ENCODE measurements at places on chromosomes 12 and 14.

DNA sequence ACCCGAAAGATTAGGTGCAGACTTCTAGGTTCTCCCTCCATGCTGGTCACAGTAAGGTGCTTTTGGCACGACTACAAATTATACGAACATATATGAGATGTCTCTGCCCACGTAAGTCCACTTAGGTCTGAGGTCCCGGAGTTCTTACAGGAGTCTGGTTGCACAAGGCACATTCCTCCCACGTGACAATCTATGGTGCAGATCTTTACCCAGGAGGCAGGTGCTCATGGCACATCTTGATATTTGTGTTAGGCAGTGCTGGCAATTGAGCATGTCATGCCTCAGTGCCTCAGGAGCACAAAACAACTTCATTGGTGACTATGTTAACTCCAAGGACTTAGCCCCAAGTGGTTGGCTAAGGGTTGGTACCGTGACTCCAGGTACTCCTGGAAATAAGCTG, 92.0 kb upstream of the AMN1 start:
- no peak for DNase-seq

GRCh38 chr12:48446161-48446776, 26.1 kb upstream of the ANP32D start:
- no peak for DNase-seq

DNA sequence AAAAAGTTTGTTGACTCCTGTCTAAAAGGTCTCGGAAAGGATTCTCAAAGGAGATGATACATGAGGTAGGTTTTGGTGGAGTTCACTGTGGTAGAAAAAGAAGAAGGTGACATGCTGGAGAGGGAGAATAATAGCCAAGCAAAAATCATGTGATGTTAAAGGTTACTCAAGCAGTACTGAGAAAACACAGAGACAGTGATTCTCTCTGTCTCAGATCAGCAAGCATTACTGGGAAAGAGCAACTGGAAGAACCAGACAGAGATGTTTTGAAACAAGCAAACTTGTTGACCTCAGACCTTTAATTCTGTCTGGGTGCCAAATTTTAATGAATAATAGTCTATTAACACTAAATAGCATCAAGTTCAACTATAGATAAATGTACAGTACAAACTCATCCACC, 183.5 kb upstream of the PLEKHG7 start:
- DNase-seq: no peak

- DNase-seq: no peak
Measured at GRCh38 chr12:62738105-62738504, 196.8 kb downstream of the PPM1H start.

DNA sequence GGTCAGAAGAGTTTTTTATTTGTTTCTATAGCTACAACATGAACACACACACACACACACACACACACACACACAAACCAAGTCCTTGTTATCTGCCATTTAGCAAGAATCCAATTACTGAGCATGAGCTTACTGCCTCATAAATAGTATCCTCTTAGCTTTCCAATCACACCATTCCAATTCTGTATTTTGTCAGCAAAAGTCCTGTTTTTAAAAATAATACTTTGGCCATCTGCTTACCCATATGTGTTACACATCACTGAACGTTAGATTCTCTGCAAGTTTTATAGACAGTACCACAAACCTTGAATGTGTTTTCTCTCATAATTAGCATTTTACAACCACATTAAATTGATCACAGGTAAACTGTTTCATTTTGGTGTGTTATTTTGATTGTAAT, 1905.4 kb upstream of the FLRT2 start:
- DNase-seq: no peak

DNA sequence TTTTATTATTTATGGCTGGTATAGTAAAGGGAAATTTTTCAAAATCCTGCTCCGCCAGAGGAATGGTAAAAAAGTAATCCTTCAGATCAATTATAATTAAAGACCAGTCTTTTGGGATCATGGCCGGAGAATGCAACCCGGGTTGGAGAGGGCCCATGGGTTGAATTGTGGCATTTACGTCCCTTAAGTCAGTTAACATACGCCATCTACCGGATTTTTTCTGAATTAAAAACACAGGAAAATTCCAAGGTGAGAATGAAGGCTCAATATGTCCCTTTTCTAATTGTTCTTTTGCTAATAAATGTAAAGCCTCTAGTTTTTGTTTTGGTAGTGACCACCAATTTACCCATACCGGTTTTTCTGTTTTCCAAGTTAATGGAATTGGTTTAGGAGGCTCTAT, 602.8 kb downstream of the ALG10 start:
- no peak for DNase-seq

DNA sequence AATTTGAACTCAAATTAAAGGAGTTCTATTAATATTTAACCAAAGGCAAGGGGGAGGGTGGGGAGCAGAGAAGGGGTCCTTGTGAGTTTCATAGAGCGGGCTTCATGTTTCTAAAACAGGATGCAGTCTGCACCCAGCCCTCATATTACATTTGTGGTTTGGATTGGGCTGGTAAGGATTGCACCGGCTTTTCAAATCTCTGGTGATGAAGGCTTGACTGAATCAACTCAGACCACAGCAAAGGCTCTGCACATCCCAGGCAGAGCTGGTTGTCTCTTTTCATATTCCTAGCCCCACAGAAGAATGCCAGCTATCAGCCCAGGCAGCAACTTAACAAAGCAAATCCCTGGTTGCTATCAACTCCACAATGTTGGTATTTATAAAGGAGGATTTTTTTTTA, 1221.4 kb downstream of the VRK1 start:
- no peak for DNase-seq

DNA sequence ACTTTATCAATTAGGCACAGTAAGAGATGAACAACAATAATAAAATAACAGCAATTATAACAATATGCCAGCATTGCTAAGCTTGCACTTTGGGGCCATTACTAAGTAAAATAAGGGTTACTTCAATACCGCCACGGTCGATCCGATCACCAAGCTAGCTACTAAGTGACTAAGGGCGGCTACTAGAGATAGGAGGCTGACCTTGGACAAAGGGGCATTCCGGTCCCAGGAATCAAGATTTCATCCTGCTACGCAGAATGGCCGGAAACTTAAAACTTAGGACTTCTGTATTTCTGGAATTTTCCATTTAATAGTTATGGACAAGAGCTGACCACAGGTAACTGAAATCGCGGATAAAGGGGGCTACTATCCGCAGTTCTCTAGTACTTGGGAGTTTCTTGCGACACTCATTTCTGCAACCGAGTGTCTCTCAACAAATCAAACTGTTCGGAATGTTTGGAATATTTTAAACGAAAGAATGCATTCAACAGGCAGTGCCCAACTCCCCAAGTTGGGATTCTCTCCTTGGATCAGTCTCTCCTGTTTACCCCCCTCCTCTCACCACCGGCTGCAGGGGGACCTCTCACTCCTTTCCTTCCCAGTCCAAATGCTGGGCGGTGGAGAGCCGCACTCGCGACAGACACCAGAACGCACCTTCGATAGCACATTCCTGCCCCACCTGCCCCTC, 650 bp downstream of the HEBP1 start:
- no peak for DNase-seq

- no peak for DNase-seq
Measured at GRCh38 chr12:18457362-18457761, 196.0 kb downstream of the PIK3C2G start.

GRCh38 chr12:103803847-103804246, 37.2 kb downstream of the NT5DC3 start:
- DNase-seq: no peak

- no peak for DNase-seq
Measured at GRCh38 chr12:103827911-103828391, 13.1 kb downstream of the NT5DC3 start.

GRCh38 chr12:49976557-49976956, 3.8 kb downstream of the AQP6 start:
- DNase-seq: no peak

GRCh38 chr14:74664717-74665116, 48.2 kb downstream of the AREL1 start:
- DNase-seq: no peak

GRCh38 chr12:1598757-1599156, 4.4 kb upstream of the FBXL14 start:
- no peak for DNase-seq

- DNase-seq: no peak
Measured at GRCh38 chr12:92027701-92028440, 117.8 kb downstream of the BTG1 start.

Measured in right cardiac atrium (tissue), 5 donors.